ENCODE measurements at places on chromosomes 1 and 21. TPM values are rescaled to one million over a fixed set of nuclear protein-coding genes. Genes with fewer than 3 reads are reported as not detected.

GRCh38 chr1:235933017-235933765 lies 66.5 kb upstream of the LYST start:
- no peak for DNase-seq

DNA sequence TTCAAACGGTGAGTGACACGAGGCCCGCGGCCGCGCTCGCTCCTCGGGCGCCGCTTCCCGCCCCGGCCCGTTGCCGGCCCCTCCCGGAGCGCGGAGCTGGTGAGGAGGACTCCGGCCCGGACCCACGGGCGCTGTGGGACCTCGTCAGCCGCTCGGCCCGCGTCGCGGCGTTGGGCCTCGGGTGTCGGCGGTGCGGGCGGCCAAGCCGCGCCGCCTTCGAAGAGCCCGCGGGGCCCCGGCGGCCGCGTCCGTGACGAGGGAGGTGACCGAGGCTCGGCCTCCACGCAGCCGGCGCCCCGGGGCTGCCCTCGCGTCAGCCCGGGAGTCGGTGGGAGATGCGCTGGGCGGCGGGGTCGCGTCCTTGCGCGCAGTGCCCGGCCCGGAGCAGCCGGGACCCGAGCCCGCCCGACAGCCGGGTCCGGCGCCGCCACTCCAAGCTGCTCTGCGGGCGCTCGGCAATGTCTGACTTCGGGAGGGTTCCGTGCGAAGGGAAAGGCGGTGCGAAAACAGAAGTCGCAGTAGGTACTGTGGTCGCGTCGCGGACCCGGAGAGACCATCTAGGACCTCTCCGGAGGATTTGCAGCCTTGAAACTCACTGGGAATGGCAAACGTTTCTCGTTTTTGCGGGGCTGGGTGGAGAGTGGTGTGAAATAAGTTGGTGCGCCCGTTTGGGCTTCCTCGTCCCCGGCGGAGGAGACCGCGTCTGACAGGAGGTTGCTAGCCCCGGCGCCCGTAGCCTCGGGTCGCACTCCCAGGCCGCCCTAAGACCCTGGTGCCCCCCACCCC lies 829 bp downstream of the SPEN start:
- DNase-seq: peak; percentile 65

Gene LRRC39
- 0.40 TPM for total RNA-seq

DNA sequence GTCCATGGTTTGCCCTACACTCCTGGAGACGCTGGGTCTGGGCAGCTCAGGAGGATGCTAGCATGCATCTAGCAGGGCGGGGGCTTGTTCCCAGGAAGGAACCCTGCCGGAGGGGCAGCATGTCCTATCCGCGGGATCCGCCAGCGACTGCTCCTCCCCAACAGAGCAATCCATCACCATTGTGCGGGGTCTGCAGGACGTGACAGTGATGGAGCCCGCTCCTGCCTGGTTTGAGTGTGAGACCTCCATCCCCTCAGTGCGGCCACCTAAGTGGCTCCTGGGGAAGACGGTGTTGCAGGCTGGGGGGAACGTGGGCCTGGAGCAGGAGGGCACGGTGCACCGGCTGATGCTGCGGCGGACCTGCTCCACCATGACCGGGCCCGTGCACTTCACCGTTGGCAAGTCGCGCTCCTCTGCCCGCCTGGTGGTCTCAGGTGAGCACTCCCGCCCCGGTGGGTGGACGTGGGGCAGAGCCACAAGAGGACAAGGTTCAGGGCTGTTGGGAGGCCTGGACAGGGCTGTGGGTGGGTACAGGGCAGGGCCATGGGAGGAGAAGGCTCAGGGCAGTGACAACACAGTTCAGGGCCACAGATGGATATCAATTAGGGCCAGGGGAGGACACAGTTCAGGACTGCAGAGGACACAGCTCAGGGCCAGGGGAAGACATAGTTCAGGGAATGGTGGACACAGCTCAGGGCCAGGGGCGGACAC lies 71.3 kb downstream of the OBSCN start:
- peak; percentile 14 for DNase-seq

- no peak for DNase-seq
These were observed 70.4 kb downstream of the PLXNA2 start for GRCh38 chr1:208173749-208174148.

DNA sequence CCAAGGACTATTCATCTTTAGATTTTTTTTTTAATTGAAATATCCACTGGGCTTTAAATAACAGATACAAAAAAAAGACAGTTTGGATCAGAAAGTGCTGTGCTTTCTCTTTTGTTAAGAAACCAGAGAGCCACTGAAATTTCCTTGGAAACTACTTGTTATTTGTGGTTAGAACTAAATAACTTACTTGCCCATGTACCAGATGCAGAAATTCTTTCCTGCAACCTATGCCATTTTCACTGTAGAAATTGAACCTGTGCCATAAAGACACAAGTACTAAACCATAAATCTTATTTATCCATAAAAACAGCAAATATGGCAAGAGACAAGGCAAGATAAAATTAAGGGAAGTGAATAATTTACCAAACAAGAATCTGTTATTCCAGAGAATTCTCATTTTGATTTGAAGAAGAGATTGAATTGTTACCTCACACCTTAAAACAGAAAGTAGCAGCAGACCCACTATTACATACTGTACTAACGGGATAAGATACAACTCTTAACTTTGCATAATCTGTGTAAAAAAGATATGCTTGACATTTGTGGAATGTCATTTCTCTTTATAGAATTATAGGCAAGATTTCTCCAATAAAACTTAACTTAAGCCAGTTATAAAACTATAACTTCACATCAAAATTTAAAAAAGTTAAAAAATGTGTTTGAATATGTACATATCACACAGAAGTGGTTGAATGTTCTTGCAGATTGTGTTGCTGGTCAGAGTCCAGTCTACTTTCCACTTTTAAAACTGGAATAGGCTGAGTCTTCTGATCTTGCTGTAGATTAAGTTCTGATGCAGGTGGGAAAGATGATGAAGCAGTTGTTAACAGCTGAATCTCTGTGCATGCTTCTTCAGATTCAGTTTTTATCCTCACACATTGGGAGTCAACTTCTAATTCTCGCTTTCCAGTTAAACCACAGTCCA lies 6.3 kb upstream of the PHTF1 start:
- no peak for DNase-seq

- DNase-seq: no peak
These were observed 432.1 kb upstream of the VAMP3 start for GRCh38 chr1:7339014-7339413.

Gene PPFIA4
- 0.58 TPM for total RNA-seq

- no peak for DNase-seq
These were observed 187.6 kb downstream of the MATN1 start for GRCh38 chr1:30535595-30536325.

- DNase-seq: no peak
These were observed 640 bp upstream of the CYP2J2 start for GRCh38 chr1:59927213-59927612.

DNA sequence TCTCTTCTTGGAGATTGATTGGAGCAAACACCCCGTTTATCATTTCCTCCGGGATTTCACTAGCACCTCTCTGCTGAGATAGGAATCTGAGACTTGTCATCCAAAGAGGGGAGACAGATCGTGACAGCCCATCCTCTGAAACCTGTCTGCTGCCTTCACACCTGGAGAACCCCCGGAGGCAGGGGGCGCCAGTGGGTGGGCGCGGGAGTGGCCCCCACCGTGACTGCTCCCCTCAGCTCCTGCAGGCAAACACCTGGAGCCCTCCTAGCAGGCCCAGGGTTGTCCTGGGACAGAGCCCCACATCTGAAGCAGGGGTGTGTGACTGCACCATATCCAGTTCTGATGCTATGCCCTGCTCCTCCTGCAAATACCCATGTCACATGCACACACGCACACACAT lies 209.5 kb upstream of the POU3F1 start:
- no peak for DNase-seq

DNA sequence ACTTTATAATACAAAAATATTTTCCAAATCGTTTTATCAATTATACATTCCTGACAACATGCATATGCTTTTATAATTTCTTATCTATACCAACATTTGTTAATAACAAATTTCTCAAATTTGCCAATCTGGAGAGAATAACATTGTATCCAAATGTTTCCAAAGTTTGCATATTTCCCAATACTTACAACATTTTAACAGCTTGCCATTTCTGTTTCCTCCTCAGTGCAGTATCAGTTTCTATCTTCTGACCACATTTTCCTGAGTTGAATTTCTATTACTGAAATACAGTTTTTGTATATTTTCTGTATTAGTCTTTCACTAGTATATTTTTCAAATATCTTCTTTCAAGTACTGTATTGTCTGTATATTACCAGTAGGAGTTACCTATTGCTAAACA lies 1594.3 kb downstream of the PLA2G4A start:
- DNase-seq: no peak

DNA sequence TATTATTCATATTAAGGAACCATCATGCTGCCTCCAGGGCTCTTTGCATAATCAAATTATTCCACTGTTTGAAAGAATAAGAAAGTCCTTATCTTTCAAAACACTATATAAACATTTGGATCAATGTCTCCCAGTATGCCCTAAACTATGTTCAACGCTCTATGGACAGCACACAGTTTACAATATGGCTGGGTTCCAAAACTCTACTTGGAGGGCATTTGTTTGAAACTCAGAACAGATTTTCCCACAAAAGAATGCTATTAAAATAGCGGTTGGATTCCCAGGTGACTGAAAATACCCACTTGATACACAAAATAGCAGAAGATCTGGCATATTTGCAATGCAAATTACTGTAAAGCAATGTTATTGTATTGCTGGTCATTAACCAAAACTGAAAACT lies 3.2 kb downstream of the HAO2 start:
- DNase-seq: no peak

- DNase-seq: peak; percentile 56
These were observed 749 bp downstream of the CITED4 start for GRCh38 chr1:40861224-40862003.

GRCh38 chr1:27292106-27292505 lies 29.9 kb upstream of the TMEM222 start:
- no peak for DNase-seq

DNA sequence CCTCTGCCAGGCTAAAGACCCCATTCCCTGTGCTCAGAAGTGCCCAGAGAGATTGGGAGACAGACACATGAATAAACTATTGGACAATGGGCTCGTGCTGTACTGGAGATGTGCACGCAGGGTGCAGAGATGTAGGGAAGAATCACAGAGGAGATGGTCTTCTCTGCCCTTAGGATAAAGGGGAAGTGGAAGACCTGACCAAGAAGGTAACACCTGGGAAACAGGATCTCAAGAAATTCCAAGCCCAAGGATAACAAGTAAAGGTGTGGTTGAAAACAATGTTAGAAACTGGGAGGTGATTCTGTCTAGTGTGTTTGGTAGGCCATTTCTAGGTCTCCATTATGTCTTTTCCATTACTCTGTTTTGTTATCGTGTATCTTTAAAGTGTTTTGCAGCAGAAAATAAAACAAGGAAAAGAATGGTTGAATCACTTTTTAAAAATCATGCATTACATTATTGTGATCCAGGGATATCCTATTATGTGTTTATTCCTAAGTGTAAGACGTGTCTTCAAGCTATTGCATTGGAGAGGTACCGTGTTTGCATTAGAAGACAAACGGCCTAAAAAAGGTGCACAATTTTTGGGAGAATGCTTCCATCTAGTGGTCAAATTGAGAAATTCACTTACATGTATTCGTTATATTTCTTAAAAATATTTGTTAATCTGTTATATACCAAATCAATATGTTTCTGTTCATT lies 40.8 kb upstream of the KCTD3 start:
- DNase-seq: no peak

DNA sequence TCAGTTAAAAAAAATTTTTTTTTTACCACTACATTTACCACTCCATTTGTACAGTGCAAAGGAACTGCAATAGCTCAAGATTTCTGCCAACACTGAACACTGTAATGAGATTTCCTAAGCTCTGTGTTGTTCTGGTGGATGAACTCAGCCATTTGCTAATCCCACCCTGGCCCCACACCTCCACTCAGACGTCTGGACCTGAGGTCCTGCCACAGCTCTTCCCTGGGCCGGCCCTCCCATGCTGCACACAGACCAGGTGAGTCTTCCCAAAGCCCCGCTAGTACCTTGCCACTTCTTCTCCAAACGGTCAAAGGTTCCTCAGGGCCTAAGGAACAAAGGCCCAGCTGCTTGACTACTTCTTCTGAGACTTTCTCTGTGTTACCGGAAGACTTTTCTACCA lies 56.4 kb downstream of the SLC45A1 start:
- DNase-seq: no peak

Gene SLC44A5
- 6.7 TPM for total RNA-seq

GRCh38 chr21:44947111-44947929 lies 7.5 kb downstream of the SLX9 start:
- DNase-seq: no peak

- DNase-seq: no peak
These were observed 16.0 kb downstream of the ANGPTL3 start for GRCh38 chr1:62613325-62613727.

Gene NBPF12
- 9.3 TPM for total RNA-seq

DNA sequence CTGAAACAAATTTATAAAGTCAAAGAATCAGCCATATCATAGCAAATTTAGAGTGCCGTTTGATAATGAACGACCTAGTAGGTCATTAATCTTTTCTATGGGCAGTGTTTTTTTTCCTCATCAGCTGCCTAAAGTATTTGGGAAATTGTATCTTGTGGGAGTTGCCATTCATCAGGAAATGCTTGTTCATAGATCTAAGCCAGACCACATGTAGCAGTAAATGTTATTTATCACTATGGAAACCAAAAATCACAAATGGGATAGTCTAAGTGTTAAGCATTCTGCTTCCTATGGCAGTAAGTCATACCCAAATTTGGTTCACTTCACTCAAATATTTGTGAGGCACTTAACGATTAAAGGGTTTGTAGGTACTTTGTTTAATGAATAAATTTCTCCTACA lies 52.9 kb downstream of the LRRC8D start:
- no peak for DNase-seq

Gene CEP350
- 47.7 TPM for total RNA-seq

DNA sequence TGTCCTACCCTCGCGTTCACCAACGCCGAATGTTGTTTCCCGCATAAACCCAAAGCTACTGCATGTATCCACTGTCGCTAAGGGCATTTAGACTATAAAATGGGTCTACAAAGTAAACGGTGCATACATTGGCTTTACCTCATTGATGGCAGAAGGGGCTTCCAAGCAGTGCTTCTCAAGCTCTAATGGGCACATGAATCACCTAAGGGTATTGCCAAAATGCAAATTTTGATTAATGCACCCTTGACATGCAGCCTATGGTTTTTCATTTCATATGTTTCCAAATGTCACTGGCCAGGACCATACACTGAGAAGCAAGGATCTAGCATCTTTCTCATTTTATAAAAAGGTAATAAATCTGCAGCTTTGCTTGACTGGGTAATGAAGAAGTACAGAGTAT lies 2.7 kb downstream of the OR6F1 start:
- no peak for DNase-seq

- DNase-seq: no peak
These were observed 10.3 kb downstream of the DUSP23 start for GRCh38 chr1:159791031-159791430.

Data from left colon (tissue), 2 donors.